ENCODE measurements at places on chromosomes 13 and 19.

DNA sequence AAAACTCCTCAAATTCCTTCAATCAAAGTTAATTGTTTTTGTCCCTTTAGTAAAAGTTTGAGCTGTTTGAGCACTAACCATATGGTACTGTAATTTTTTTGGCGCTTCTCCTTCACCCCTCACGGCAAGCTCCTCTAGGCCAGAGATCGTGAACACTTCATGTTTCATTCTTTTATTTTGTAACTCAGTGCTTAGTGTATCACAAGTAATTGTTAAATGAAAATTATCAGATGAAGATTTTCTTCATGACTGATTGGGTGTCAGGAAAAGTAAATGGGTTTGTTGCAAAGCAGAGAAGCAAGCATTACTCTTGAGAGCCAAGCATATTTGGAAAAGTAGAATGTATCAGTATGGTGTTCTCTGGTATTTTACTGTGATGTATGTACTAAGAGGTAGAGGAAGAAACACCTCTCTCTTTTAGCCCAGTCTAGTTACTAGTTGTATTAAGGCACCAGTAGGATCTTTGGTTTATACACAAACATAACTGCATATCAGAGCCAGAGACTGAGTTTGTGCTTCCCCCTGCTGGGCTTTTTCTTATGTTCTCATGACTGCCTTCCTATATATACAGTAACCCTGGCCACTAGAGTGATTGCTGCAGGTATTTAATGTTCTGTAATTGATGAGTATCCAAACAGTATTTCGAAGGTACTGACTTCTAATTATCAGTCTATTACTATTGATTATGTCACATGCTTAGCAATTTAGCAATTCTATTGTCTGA, 202.3 kb upstream of the KLHL1 start:
- peak; percentile 62 for DNase-seq

DNA sequence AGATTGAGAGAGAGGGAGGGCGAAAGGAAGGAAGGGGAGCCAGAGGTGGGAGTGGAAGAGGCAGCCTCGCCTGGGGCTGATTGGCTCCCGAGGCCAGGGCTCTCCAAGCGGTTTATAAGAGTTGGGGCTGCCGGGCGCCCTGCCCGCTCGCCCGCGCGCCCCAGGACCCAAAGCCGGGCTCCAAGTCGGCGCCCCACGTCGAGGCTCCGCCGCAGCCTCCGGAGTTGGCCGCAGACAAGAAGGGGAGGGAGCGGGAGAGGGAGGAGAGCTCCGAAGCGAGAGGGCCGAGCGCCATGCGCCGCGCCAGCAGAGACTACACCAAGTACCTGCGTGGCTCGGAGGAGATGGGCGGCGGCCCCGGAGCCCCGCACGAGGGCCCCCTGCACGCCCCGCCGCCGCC, at the start of gene TNFSF11:
TNFSF11 (plus strand) TSS at position 142 of the 400 bp plus-strand sequence; CDS start at position 294, 152 bp downstream.
- DNase-seq = no peak

DNA sequence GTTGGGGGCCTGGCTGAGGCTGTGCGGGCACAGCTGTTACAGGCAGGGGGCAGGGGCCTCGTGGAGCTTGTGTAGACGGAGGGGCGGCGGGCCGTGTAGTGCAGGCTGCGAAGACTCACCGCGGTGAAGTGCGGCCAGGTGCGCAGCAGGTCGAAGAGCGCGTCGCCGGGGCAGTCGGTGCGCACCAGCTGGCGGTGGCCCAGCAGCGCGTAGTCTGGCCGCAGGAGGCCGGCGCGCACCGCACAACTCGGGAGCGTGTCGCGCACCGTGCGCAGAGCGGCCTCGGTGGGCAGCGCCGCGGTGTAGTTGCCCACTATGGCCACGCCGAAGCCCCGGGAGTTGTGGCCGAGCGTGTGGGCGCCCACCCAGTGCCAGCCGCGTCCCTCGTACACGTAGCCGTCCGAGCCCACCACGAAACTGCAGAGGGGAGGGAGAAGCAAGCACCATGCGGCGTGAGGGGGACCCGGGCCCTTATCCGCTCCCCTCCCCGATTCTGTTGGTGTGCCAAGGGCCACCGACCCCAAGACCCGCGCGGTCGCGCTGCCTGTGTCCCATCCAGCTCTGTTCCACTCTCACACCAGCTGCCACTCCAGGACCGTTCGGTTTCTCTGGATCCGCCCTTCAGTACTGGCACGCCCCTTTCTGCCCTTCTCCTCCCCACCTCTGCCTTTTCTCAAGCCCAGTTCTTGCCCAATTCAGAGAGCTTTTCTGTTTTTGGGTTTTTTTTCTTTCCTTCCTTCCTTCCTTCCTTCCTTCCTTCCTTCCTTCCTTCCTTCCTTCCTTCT, 5.4 kb upstream of the RASAL3 start:
- no peak for DNase-seq

DNA sequence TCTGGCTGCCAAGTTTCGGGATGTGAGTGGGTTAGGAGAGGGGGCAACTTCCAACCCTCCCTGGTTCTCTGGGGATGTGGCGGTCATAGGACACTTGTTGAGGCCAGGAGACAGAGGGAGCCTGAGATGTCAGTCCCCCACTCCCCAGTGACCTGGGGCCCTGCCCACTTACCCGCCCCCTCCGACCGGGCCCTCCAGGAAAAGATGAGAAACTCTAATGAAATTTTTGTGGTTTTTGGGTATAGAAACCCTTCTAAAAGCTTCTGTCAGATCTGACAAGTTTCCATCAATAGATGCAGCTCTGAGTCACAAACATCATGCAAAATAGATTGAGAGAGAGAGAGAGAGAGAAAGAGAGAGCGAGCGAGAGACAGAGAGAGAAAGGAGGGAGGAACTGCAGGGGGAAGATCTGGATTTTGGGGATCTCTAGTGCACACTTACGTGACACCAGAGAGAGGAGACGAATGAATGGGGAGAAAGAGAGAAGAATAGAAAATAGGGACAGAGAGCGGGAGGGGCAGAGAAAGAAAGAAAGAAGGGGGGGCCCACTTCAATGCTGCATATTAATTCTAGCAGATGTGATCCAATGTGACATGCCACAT, 94.0 kb downstream of the PTPRS start:
- DNase-seq = no peak

DNA sequence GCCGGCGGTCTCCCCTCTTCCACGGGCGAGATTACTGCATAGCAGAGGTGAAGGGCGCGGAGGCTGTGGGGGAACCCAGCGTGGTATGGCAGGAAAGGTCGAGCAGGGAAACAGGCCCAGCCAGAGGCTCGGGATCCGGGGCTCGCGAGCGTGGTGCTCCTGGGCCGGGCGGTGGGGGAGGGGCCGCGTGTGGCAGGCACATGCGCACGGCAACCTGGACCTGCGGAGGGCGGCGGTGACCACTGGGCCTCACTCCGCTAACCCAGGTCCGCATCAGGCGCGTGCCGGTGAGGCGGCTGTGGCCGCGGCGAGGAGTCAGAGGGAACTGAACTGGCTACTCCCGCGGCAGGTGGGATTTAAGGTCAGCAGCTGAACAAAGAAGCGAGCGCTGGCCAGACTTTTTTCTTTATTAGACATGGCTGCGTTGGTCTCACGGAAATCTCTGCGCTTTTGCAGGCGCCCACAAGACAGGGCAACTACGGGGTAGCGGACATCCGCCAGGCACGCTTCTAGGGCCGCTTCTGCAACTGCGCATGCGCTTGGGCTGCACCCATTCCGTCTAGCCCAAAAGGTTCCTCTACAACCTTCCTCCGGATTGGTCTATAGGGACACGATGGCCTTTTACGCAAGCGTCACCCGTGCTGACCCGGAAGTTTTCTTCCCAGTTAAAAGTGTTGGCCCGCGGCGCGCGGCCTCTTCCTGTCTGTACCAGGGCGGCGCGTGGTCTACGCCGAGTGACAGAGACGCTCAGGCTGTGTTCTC, at the start of gene RPS5:
RPS5 (plus strand) TSS at position 694 of the 762 bp plus-strand sequence. CDS start 869 bp downstream, outside the sequence.
- DNase-seq = peak; percentile 98

Measured in AML-193 (cell line).